ENCODE measurements at places on chromosomes 6 and 20.
A peak's percentile ranks its signal among the peaks of the same experiment; 100 is the strongest.

DNA sequence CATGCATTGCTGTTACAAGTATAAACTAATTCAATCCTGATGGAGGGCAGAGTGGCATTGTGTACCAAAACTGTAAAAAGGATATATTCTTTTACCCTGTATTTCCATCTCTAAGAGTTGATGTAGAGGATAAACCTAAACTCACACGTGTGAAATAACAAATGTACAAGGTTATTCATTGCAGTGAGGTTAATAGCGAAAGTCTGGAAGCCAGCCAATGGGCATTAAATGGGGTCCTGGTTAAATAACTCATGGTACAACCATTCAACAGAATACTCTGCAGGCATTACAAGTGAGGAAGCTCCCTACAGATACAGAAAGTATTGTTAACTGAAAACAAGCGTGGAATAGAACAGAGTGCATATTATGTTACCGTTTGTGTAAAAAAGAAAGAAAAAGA is 56.9 kb downstream of the BCAS1 start:
- no peak for DNase-seq

DNA sequence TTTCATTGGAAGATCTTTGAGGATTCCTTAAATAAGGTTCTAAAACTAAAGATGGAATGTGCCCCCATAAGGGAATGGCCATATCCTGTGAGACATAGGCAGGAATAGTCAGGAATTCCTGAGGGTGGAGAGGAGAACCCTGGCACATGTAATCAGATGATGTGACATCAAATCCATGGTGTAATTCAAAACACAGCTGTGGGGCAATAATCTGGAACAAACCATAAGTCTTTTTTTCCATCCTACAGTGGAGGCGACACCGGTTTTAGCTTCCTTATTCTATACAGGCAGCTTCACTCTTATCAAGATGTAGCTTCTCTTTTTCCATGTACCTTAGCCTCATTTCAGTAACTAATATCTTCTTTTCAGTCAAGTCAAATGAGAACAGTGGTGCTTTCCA is 133.6 kb upstream of the CITED2 start:
- DNase-seq: no peak

- DNase-seq: no peak
Measured at GRCh38 chr6:92906385-92906784, 513.0 kb downstream of the EPHA7 start.

DNA sequence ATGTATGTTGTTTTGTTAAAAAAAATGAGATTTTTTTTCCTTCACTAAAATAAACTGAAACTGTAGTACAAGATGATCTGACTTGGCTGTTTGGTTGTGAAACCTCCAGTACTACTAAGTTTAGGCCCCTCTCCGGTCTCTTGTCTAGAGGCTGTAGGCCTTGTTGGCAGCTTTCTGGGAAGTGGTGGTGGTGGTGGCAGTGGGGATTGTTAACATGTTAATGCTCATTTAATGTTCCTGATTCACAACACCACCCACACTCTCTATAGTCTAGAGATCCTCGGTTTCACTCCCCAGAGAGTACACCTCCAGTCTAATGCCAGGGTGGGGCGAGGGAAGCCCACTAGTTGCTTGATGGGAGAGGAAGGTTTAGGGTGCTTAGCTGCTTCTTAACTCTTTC is 24.1 kb downstream of the STK4 start:
- peak; percentile 38 for DNase-seq

GRCh38 chr6:148768646-148769270 is 21.9 kb downstream of the UST start:
- no peak for DNase-seq

DNA sequence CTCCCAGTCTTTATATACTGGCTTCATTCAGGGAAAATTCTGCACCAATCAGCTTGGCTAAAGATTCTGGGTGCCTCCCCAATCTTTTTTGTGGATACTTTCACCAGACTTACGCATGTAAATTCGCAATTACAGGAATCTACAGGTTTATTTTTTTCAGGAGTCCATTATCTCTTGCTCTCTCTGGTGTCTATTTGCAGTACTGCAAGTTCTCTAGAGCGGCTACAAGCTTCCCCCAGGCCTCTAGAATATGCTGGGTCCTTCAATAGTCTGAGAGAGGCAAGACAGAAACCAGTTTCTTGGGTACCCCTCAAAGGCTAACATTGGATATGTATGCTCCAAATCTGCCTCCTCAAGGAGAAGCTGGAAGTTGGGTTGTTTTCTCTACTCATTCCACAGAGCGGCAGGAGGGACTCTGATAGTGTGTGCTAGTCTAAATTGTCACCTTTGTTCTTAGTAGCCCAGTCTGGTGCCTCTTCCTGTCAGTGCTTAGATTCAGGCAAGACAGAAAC is 58.5 kb downstream of the SUN5 start:
- no peak for DNase-seq

DNA sequence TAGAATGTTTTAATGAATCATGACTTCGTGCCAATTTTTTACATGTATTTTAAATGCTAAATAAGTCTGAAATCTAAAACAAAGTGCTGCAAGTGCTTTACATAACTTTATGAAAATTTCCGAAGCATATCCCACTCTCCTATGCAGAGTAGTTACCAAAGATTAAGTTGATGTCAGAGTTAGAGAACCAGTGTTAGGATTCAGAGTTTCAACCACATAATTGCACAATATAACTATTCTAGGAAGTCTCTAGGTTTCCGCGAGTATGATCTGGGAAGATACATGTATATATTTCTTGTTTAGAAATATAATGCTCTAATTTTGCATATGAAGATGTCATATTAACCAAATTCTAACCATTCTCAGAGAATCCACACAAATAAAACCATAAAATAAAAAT is 74.8 kb downstream of the ASCC3 start:
- DNase-seq: no peak

GRCh38 chr6:99282479-99283062 is 66.9 kb downstream of the FAXC start:
- DNase-seq: no peak

GRCh38 chr6:147132889-147133288 is 71.3 kb upstream of the STXBP5 start:
- no peak for DNase-seq

GRCh38 chr6:44000164-44000842 is 126.9 kb downstream of the MRPL14 start:
- no peak for DNase-seq

GRCh38 chr6:40393641-40394040 is 193.5 kb downstream of the LRFN2 start:
- DNase-seq: no peak

DNA sequence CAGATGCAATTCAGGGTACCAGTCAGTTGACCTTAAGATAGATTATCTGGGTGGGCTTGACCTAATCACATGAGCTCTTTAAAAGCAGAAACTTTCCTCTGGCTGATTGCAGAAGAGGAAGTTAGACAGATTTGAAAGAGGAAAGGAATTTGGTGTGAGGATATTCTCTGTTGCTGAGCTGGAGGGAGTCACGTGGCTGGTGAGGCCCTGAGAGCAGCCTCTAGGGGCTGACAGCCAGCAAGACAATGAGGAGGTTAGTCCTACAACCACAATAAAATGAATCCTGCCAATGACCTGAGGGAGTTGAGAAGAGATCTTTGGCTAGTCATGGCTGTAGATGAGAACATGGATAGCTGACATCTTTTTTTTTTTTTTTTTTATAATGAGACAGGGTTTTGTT is 87.0 kb upstream of the B3GAT2 start:
- no peak for DNase-seq

GRCh38 chr6:149508485-149508884 is 23.7 kb upstream of the ZC3H12D start:
- no peak for DNase-seq

- no peak for DNase-seq
Measured at GRCh38 chr20:61901392-61902220, 164.1 kb downstream of the TAF4 start.

DNA sequence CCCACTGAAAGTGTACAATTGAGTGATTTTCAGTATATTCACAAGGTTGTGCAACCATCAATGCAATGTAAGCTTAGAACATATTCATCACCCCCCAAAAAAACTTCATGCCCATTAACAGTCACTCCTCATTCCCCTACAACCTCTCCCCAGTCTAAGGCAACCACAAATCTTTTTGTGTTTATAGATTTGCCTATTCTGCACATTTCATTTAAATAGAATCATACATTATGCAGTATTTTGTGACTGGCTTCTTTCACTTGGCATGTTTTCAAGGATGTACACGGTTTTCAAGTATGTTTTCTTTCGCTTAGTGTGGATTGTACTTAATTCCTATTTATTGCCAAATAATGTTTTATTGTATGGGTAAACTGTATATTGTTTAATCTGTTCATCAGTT is 329.3 kb upstream of the RNF24 start:
- no peak for DNase-seq

GRCh38 chr6:132934496-132934895 is 120.1 kb downstream of the RPS12 start:
- DNase-seq: no peak

DNA sequence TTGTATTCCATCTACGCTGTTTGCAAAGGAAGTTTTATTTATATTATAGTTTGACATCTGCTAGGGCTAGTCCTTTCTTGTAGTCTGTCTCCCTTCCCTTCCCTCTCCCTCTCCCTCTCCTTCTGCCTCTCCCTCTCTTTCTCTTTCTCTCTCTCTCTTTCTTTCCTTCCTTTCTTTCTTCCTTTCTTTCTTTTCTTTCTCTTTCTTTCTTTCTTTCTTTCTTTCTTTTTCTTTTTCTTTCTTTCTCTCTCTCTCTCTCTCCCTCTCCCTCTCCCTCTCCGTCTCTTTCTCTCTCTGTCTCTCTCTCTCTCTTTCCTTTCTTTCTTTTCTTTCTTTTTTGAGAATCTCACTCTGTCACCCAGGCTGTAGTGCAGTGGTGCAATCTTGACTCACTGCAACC is 137.8 kb downstream of the CDKAL1 start:
- DNase-seq: no peak

- DNase-seq: no peak
Measured at GRCh38 chr20:32078322-32078721, 26.3 kb downstream of the HCK start.

DNA sequence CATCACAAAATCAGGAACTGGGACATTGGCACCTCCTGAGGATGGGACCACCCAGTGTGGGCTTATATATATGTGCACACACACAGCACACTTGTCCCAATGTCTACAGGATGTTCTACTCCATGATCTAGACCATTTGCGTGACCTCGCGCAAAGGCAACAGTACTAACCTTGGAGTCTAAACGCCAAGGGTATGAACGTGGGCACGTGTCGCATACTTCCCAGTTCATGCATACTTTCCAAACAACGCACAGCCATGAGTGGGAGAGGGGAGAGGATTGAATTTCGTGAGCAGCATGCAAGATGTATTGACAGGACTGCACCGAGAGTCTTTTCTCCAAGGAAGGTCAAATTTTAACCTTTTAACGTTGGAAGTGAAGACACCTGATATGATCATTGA is 214.2 kb upstream of the QKI start:
- no peak for DNase-seq

DNA sequence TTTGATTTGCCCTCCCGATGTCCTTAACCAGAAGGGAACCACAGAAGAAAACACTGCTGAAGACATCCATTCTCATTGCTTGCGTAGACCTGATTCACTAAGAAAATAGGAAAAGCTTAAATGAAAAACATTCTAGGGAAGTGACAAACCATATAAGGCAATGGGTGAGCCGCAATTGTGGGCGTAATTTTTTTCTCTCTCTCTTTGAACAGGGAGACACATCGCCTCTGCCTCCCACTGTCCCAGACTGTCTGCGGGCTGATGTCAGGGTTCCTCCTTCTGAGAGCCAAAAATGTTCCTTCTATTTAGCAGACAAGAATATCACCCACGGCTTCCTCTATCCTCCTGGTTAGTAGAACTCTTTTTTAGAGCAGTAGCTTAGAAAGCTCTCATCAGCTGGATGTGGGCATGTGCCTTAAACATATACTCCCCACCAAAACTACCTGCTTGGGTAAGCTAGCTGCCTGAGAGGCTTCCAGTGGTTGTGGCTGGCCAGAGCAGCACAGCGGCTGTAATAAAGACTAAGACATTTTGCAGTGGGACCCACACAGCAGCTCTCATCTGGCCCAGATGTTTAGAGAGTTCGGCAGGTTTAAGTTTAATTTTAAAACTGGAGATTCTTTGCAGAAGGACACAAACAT is 22.7 kb upstream of the CTAGE9 start:
- DNase-seq: no peak

DNA sequence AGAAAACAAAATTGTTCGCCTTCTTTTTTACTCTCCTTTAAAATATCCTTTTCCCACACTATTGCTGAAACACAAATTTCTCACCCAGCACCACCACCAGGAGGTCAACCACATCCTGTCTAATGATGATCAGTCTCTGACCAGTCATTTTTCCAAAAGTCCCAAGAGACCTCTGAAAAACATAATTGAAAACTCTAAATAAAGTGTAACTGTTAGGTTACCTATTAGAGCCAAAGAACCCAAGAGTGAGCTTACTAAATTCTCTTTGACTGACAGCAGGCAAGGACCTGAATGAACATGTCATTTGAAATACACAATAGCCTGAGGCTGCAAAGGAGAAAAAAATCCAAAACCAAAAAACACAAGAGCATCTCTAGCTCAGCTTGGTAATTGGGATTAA is 735.4 kb downstream of the CBLN4 start:
- DNase-seq: no peak

GRCh38 chr20:51140671-51141070 is 117.8 kb upstream of the KCNG1 start:
- DNase-seq: no peak

- DNase-seq: no peak
Measured at GRCh38 chr20:45365444-45365970, 2.6 kb downstream of the SYS1 start.

- no peak for DNase-seq
Measured at GRCh38 chr6:25229671-25230321, 49.4 kb upstream of the CARMIL1 start.

- no peak for DNase-seq
Measured at GRCh38 chr20:54229566-54230160, 21.8 kb downstream of the PFDN4 start.

- no peak for DNase-seq
Measured at GRCh38 chr6:7542065-7542873, 798 bp downstream of the DSP start.

GRCh38 chr6:12605888-12606345 is 110.7 kb upstream of the PHACTR1 start:
- DNase-seq: peak; percentile 11

DNA sequence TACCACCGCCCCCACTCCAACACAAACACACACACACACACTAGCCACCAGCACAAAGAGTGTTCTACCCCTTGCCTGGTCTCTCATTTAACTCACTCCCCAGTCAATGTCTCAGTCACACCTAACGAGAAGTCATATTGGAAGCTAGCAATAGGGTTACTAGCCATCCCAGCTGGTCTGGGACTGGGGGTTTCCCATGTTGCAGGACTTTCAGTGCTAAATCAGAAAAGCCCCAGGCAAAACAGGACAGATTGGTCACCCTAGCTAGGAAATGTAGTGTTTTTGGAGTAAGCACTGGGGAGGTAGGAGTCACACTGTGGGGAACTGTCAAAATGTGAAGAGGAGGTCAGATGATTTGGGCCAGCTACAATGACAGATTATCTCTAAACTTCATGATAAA is 158.1 kb downstream of the UNC5CL start:
- no peak for DNase-seq

Measured in stimulated activated CD4-positive, alpha-beta T cell treated with anti-CD3 and anti-CD28 coated beads, TNF-alpha, amount 100 ng/mL, for 24 hours (primary cell).